Stimulated activated CD4-positive, alpha-beta T cell treated with anti-CD3 and anti-CD28 coated beads, Interleukin-4, amount 100 ng/mL, for 48 hours (primary cell): ENCODE measurements at places on chromosomes 5 and 9.

- DNase-seq, result peak; percentile 23
Measured at GRCh38 chr5:69414885-69415583, at the start of gene MARVELD2. Gene MARVELD2 (plus strand): TSS chr5:69415116. CDS start chr5:69419386, 4,270 bp downstream.

- DNase-seq, result no peak
Measured at GRCh38 chr5:22242532-22242931, 610.6 kb downstream of the CDH12 start.

DNA sequence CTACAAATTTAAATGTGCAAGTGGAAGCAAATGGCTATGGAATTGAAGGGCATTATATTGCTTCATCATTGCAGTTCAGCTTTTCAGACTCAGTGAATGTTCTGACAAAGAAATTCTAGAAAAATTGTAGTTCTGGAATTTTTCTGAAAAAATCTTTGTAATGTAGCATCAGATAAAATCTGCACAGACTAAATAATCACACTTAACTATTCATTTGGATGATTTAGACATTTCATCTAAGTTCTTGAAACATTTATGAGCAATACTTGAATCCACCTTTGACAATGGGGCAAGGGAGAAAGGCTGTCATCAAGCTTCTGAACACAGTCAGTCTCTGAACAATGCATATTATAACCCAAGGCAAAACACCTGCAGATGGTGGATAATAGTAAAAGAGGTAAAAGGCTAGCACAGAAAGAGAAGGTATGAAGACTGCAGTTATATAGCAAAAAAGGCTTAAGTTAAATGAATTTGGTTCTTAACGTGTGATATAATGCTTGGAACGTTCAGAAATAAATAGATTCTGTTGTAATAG, 1352.0 kb upstream of the NUDT12 start:
- no peak for DNase-seq

GRCh38 chr5:143494162-143494561, 90.7 kb upstream of the NR3C1 start:
- DNase-seq, result no peak

GRCh38 chr5:107672211-107673038, 1.7 kb upstream of the EFNA5 start:
- DNase-seq, result no peak

DNA sequence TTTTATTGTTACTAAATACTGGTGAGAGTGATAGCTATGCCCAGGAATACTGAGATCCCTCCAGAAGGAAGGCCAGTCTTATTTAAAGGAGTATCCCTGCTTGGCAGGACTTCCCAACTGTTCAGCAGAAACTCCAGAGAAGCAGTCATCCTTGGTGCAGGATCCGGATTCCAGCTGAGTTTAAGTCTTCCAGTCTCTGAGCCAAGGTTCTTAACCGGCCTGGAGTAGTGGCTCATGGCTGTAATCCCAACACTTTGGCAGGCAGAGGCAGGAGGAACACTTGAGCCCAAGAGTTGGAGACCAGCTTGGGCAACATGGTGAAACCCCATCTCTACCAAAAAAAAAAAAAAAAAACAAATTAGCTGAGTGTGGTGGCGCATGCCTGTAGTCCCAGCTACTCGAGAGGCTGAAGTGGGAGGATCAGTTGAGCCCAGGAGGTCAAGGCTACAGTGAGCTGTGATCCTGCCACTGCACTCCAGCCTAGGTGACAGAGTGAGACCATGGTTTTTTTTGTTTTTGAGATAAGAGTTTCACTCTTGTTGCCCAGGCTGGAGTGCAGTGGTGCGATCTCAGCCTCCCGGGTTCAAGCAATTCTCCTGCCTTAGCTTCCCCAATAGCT, 7.6 kb downstream of the NAIF1 start:
- no peak for DNase-seq

GRCh38 chr9:130890870-130891687, 5.5 kb downstream of the QRFP start:
- no peak for DNase-seq

DNA sequence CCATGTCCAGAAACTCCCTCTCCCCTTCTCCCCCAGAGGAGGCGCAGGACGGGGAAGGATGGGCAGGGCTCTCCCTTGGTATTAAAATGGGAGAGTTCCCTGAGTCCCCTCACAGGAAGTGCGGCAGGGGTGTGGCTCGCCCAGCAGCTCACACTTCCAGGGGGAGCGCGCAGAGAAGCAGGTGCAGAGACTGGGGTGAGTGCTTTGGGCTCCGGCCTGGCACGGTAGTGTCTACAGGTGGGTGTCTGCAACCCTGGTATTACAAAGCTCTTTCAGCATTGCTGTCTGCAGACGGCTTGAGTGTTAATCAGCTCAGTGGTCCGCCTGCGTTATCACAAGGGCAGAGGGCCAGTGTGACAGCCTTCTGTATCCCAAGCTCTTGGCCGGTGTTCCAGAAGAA, 114.9 kb upstream of the FBXL7 start:
- DNase-seq, result no peak

DNA sequence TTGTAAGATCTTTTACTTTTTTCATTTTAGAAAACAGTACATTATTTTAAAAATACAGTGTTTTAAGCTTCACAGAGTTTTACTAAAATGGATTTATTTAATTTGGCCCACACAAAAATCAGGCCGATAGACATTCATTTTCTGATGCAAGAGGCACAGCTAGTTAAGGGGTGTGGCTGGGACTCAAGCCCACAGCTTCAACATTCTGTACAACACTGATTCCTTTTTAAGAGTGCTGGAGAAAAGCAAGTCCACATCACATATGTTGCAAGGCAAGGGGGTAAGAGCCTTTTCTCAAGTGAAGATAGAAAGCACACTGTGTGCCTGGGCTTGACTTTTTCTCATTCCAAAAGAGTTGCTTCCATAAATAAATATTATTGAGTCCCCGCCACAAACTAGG, 195.9 kb downstream of the RFK start:
- no peak for DNase-seq

DNA sequence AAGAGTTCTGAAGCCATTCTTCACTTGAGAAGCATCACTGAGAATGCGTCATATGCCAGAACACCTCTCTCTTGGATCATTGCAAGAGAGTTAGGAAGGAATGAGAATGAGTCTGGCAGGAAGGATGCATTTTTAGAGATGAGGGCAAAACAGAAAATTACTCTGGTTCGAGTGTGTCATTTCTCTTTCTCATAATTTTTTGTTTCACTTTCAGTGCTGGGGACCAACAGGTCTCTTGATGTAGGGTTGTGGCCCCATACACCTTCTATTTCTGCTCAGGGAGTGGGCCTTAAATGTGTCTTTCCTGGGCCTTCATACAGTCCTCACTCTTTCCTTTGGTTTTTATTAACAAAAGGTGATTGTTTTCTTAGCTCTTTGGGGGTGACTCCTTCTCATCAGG, 302.4 kb downstream of the NR3C1 start:
- no peak for DNase-seq

GRCh38 chr9:136088481-136088938, 6.6 kb downstream of the NACC2 start:
- DNase-seq, result no peak

DNA sequence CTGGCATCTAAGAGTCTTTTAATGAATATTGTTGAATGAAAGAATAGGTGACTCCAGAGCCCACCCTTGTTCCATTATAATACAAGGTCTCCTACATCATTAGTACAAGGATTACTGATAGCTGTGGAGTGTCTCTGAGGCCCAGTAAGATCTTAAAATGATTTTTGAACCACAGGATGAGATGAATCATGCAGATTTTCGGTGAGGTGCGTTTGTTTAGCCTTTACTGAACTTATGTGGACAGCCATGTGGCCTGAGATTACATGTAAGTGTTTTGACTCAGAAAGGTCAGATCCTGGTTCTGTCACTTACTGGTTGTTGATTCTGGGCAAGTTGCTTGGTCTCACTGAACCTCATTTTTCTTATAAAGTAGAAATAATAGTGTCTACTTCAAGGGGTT, 21.6 kb downstream of the NFX1 start:
- no peak for DNase-seq

DNA sequence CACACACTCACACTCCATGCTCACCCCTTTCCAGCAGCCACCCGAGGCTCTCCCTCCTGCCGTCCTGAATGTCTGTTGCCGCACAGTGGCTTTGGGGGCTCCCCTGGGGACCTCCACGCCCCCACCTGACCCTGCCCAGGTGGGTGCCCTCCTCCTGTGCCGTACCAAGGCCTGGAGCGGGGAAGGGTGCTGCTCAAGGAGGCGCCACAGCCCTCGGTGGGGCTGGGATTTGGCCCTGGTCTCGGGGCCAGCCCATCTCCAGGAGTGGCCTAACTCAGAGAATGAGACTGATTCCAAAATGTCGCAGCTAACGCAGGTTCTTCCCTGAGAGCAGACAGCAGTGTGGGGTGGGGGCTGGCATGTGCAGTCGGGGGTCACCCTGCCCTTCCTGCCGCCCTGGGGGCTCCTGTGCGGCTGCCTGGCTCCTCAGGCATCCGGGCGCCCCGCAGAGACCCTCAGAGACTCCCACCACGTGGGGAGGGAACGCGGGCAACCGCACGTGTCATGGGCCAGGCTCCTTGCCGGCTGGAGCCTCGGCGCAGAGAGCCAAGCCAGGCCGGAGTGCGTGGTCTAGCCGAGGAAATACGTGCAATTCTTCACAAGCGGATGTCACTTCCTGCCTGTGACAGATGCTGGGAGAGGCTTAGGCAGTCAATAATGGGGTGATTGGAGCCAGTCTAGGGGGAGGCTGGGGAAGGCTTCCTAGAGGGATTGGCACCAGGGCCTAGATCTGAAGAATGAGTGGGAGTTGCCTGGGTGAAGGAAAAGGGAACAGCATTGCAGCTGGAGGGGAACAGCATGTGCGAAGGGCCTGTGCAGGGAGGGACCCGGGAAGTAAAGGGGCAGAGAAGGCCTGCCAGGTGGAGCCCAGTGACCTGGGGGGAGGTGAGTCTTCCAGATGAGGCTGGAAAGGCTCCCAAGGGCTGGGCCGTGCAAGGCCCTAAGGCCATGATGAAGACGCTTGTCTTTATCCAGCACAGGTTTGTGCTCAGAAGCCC, 44.1 kb downstream of the C9orf50 start:
- no peak for DNase-seq

DNA sequence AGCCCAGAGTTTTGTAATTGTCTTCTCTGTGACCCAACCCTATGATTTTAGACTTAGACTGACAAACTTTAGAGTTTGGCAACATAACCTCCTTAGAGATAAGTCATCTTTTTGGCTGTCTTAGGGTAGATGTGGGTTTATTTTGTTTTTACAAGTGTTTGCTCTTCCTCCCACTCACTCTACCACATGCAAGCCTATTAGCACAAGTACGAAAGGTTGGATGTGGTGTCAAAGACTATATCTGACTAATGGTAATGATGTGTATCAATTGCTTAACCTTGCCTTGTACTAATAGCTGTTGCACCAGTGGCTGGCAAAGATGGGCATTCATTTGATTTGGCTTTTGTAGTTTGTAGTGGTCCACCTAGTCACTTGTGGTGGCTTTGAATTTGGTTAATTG, 46.5 kb downstream of the SLC25A46 start:
- DNase-seq, result no peak

DNA sequence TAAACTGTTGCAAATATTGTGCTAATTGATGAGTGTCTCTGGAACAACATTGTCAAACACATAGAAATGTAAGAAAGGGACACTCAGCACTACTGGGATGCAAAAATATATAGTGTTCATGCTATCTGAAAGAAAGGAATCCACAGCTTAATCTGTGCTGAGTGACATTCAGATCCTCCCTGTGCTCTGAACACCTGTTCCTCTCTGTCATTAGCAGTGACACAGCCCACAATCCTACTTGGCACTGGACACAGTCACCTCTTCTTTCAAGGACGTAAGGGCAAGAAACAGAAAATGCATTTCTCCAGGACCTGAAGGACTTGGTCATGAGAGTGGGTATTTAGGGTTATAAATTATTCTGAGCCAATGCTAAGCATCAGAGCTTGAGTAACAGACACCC, 121.4 kb upstream of the SV2C start:
- DNase-seq, result no peak

GRCh38 chr5:127013407-127013806, 17.0 kb downstream of the MARCHF3 start:
- DNase-seq, result no peak

GRCh38 chr9:80052830-80053229, 481.1 kb downstream of the TLE4 start:
- no peak for DNase-seq

DNA sequence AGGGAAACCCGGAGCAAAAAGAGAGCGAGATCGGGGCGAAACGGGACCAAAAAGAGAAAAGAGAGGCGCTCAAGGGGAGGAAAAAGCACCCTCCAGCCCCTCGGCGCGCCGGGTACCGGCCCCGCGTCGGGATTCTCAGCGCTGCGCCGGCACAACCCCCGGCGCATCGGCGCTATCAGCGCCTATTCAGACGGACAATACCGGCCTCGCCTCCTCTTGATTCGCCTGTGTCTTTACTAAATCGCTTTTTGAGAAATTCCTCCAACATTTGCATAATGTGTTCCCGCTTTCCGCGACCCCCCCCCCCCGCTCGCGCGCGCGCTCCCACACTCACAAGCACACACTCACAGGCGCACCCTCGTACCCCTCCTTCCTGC, 578 bp downstream of the LHX6 start:
- DNase-seq, result no peak

DNA sequence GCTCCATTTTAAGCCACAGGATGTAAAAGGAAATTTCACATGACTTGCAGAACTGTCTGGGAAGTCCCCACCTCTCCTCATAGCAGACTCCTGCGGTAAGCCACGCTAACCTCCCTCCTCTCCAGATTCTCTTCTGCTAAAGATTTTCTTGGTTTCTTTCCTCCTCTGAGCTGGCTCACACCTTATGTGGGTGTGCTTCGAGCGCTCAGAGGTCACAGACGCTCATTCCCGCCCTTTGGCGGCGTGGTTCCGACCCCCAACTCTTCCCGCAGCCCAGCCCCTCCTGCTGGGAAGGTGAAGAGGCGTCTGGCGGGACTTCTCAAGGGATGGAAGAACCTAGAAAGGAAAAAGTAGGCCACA, 32.9 kb upstream of the CDK20 start:
- DNase-seq, result peak; percentile 54

- DNase-seq, result no peak
Measured at GRCh38 chr9:81634915-81635516, 54.3 kb downstream of the TLE1 start.

GRCh38 chr9:1057910-1058309, 7.8 kb downstream of the DMRT2 start:
- no peak for DNase-seq

DNA sequence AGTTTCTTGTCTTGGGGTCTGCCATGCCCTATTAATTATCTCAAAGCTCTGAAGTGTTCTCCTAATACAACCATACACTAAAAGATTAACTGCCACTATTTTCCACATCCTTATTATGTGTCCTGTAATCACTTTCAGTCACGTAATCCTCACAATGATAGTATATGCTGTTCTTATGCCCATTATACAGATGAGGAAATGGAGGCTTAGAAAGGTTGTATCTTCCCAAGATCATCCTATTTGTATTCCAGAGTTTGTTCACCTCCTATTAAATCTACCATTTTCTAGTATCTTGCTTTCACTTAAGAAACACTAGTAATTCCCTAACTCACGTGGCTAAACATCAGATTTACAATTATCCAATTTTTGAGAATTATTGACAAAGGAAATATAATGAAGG, 2.9 kb upstream of the ARHGEF28 start:
- DNase-seq, result no peak

- DNase-seq, result no peak
Measured at GRCh38 chr9:35935261-35935660, 22.7 kb downstream of the OR2S2 start.

GRCh38 chr9:127854184-127854806, at the start of gene ENG:
Gene ENG (minus strand): TSS chr9:127854658. CDS start chr9:127854355, 303 bp downstream.
- no peak for DNase-seq

GRCh38 chr5:31237174-31237573, 43.7 kb downstream of the CDH6 start:
- DNase-seq, result no peak
